Activated naive CD4-positive, alpha-beta T cell treated with anti-CD3 and anti-CD28 coated beads, Interleukin-2, amount 10 ng/mL, durations not matched to agents 5 hours and 36 hours (primary cell): ENCODE measurements at places on chromosomes 6 and 20. TPM values are rescaled to one million over a fixed set of nuclear protein-coding genes. Genes with fewer than 3 reads are reported as not detected.

Gene OR2H2
- not detected for total RNA-seq

Gene CALHM4
- total RNA-seq: not detected

Gene CGAS
- total RNA-seq: 23.8 TPM

Gene RGS17
- not detected for total RNA-seq

Gene TOP1
- 57.7 TPM for total RNA-seq

Gene HLA-DQA2
- not detected for total RNA-seq

Gene HDGFL1
- not detected for total RNA-seq
